ENCODE measurements at places on chromosomes 6 and 20.

DNA sequence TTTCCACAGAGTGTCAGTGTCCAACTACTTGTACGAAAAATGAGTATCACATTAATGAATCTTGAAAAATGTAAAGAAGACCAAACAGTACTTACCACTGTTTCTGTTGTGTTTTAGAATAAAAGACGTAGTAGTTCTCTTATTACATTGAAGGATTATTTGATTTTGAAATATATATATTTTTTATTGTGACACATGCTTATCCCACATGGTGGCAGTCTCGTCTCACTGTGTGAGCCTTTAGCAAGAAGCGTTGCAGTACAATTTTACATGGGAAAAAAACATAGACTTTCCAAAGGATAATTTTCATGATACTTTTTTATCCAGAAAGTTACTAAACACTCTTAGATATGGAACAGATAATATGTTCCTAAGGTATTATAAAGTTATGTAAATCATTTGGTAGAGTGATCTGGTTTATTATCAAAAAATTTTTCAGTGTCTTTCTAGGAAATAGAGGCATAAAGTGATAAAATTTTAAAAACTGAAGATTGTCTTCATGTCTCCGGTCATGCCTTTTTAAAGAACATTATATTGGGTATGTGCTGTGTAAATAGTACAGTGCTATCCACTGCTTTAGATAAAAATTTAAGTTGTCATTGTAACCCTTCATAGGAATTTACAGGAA, 117.5 kb upstream of the SAMD5 start:
- peak; percentile 51 for DNase-seq

DNA sequence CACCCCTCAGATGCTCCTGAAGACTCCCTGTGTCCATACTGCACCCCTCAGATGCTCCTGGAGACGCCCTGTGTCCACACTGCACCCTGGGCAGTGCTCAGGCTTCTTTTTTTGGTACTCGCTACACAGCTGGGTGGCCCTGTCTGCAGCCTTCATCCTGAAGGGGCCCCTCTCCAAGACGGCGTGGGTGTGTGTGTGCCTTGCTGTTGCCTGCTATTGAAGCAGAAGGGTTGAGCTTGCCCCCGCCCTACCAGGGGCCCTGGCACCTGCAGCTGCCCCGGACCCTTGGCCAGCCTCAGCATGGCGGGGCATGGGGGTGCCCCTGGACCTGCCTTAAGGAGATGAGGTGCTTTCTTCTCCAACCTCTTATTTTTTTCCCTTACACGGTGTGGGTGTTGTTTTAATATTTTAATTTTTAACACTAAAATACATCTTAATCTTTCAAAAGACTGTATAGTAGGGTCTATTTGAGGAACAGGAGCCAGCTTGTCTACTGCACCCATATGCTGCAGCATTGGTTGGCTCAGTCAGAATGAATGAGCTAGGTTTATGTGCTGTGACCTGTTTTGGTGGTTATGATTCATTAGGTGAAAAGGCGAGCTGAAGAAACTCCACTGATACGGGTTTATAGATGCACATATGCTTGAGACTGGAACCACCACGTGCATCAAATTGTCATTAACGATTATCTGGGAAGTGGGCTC, 135.9 kb downstream of the AGPAT4 start:
- no peak for DNase-seq

- no peak for DNase-seq
These were observed 36.8 kb downstream of the MTHFD1L start for GRCh38 chr6:150902142-150902776.

GRCh38 chr6:110710115-110710514, 105.2 kb downstream of the CDK19 start:
- DNase-seq, result no peak

DNA sequence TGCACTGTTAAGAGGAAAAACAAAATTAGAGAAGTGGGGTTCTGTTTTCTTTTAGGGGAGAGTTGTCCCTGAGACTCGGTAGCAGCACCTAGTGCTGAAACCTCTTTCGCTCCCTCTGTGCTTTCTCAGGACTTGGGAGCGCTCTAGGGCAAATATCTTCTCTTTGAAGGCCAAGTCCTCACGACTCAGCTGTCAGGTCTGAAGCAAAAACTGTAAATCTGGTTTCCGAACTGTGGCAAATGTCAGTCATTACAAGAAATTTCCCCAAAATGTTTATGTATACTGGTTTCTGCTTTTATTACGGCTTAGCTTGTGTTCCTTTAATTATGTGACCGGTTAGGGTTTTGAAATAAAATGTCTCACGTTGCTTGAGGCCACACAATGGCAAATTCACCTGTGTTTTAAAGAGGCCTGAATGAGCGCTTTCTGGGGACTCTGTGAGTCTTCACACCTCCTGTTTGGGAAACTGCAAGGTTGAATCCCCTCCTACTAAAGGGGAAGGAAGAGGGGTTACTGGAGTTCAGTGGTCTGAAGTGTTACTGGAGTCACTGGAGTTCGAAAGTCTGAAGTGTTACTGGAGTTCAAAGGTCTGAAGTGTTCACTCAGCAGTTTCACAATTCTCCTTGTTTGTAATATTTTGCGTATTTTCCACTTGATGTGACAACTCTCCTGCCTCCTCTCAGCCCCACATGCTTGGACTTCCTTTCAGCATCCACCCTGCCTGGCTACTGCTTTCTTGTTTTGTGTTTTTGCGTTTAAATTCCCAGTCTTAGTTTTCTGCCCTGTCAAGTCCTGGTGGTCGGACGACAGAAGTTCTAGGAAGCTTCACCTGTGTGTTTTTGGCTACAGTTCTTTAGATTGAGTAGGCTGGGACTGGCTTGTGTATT, 1.6 kb downstream of the SMPDL3A start:
- DNase-seq, result peak; percentile 52

DNA sequence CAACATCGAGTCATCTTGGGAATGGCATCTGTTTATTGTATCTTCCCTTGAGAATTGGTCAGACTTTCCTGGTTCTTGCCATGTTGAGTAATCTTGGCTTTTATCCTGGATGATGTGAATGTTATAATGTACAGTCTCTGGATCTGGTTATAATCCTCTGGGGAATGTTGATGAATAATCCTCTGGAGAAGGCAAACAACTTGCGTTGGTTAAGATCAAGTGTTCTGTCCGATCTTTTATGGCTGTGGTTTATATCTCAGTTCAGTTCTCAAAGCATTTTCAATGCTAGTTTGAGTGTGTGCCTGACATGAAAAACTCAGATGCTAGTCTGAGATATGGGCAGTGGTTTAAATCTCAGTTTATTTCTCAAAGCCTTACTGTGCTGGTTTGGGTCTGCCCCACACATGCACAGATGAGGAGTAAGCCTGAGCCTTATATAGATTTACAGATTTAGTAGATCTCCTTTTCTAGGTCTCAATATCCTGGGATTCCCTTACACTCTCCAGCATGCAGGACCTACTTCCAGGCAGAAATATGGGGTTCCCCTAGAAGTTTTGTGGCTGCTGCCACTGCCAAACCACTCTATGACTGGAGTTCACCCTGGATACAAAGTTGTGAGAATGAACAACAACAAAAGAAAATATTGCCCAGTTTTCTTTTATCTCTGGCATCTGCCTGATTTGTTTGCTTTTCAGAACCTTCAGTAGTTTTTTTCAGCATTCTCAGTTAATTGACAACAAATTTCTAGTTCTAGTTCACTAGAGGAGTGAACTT, 191.8 kb upstream of the MAN1A1 start:
- peak; percentile 92 for DNase-seq

- no peak for DNase-seq
These were observed 54.6 kb downstream of the QRSL1 start for GRCh38 chr6:106684011-106684410.

GRCh38 chr6:18412644-18413043, 25.5 kb downstream of the RNF144B start:
- DNase-seq, result peak; percentile 81

DNA sequence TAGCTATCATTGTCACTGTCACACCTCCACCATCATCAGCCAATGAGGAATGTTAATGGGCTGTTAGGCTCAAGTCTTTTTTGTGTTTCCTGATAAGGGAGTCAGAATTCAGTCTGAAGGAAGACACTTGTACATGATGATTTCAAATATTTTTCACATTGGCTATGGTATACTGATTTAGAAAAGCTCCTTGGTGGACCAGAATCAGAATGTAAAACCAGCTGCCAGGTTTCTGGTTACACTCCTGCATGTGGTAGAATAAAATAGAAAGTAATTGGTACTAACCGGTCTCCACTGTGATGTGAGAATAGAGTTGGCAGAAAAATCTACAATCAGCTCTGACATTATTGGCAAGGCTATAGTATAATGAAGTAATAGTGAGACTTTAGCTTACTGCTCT, 10.7 kb downstream of the COL9A1 start:
- no peak for DNase-seq

GRCh38 chr6:41343641-41344187, 8.3 kb downstream of the NCR2 start:
- no peak for DNase-seq

DNA sequence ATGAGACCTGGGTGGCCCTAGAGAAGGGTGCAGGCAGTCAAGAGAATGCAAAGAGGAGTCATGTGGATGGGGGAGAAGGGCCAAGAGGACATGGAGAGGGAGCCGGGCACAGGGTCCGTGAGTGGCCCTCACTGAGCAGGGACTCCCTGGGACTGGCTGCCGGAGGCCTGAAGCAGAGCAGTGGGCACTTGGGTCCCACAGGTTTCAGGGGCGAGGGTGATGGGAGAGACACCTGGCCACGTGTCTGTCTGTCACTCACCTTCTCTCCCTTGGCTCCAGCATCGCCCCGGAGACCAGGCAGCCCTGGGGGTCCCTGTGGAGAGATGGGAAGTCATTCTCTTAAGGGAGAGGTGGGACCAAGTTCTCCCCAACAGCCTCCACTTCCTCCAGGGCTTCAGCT, 25.5 kb downstream of the COL11A2 start:
- DNase-seq, result no peak

GRCh38 chr6:3356824-3357420, 98.2 kb downstream of the PSMG4 start:
- no peak for DNase-seq

GRCh38 chr6:446418-447366, 55.1 kb downstream of the IRF4 start:
- DNase-seq, result no peak

GRCh38 chr6:109768485-109768884, 77.4 kb downstream of the FIG4 start:
- no peak for DNase-seq

GRCh38 chr6:160139420-160139851, 17.8 kb downstream of the SLC22A1 start:
- DNase-seq, result peak; percentile 80

DNA sequence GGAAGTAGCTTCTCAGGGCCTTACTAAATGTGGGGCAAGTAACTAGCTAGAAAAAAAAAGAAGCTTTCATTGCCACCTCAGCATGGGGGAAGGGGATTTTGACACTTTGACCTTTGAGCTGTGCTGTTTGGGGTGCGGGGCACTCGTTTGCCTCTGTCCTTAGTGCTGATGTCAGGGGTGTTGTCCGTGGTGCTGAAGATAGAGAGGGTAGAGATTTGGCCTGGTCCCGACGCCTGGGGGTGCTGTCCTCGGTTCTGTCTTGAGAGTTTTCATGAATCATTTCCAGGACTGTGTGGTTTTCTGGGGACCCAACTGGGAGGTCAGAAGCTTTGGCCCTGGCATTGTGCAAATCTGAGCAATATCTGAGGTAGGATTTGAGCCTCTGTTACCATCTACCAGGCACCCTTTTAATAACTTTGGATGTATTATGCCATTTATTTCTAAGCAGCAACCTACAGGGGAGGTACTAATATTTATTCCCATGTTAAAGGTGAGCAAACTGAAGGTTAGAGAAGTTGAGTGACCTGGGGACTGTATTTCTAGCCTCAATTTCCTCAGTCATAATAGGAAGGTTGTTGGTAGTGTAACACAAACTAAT, 78.0 kb downstream of the DLGAP4 start:
- DNase-seq, result peak; percentile 68
